ENCODE measurements at places on chromosomes 5 and 9.

DNA sequence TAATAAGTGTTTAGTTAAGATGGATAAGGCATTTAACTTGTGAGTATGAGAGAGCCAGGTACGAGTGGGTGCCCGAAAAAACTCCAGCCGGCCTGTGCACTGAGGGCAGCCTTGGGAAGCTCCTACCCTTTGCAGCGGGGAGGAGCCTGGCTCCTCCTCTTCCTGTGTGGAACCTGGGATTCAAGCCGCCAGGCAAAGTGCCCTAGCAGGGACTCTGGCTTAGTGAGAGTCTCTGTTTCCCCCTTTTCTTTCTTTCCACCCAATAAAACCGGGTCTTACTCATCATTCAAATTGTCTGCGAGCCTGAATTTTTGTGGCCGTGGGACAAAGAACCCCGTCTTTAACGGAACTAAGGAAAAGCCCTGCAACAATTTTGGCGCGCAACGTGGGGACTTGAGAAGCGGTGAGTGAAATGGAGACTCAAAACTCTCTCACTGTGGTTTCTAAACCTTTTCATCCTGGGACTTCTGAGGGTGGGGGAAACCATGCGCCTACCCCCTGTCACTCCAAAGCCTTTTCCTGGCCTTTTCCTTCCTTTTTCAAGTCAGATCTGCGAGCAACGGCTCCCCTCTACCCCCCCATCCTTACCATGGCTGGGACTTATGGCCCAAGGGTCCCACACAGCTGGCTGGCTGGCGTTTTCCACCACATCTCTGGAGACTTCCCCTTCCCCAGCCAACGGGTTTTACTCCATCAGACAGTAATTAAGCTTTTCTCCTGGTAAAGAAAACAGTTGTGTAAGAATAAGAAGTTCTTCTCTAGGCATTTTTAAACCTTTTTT is 535.7 kb upstream of the ACO1 start:
- DNase-seq = no peak

- no peak for DNase-seq
Measured at GRCh38 chr9:113205432-113205831, 15.6 kb downstream of the FKBP15 start.

- no peak for DNase-seq
Measured at GRCh38 chr9:33426843-33427293, 20.5 kb downstream of the AQP3 start.

GRCh38 chr5:13533833-13534232 is 410.7 kb downstream of the DNAH5 start:
- DNase-seq = no peak

- DNase-seq = no peak
Measured at GRCh38 chr9:135804581-135805421, 102.5 kb downstream of the CAMSAP1 start.

GRCh38 chr9:35757226-35757891 is 3.3 kb upstream of the MSMP start:
- DNase-seq = no peak

DNA sequence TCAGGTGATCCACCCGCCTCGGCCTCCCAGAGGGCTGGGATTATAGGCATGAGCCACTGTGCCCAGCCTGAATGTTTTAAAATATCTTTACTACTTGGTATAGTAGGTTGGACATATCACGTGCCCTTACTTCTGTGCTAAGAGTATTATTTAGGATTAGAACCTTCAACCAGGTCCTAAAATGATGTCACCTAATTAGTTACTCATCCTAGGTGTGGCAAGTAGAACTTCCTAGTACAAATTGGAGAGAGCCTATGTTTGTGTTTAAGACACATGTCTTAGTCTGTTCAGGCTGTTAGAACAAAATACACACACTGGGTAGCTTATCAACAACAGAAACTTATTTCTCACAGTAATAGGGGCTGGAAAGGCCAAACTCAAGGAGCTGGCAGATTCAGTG is 51.5 kb downstream of the ZFAND5 start:
- no peak for DNase-seq

- DNase-seq = no peak
Measured at GRCh38 chr5:36495611-36496010, 110.8 kb upstream of the SLC1A3 start.

DNA sequence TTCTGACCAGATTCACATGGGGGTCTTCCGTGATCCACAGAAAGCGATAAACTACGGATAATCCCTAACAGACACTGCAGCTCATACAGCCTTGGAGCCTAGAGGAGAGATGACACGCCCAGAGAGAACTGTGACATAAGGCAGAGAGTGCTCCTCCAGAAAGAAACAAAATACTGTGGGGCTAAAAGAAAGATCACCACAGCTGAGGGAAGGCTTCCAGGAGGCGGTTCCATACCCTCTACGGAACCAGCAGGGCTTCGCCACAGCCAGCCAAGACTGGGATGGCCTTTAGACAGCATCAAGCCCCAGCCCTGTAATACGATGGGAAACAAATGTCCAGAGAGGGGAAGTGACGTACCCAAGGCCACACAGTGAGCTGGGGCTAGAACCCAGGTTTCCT is 19.3 kb downstream of the GPX3 start:
- no peak for DNase-seq
